Left renal pelvis (tissue), 4 donors: ENCODE measurements at places on chromosomes 3 and 15.

DNA sequence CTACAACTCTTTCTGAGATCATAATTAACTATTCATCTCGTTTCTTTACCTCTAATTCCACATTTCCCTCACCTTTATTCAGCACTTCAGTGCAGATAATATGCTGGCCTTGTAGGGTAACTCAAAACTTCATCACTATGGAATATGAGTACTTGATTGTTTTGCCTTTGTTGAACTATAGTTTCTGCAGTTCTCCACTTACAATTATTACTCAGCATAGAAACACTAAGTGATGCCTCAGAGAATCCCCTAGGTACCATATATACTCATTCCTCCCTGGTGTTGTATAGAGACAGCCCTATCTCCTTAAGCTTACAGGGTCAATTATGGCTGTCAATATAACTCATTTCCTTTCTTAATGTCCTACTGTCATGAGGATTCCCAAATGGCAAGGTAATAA lies 380.6 kb upstream of the RBMS3 start:
- DNase-seq: no peak

DNA sequence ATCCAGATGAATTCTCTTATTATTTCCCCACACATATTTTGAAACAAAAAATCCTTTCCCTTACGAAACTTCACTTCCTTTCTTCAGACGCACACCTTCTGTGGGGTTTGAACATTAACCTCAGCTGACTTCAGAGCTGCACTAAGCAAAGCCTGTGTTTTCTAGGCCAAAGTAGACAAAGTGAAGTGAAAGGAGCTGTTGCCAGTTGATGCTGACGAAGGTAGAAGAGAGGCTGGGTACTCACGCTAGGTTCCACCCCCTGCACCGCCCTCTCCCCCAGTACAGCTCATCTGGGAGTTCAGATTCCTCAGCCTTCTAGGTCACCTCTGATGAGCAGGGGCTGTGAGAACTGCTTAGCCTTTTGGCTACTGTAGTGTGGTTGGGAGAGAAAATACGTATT lies 24.1 kb downstream of the DUT start:
- no peak for DNase-seq

- DNase-seq: no peak
Observed at GRCh38 chr3:180048103-180048502, 11.4 kb upstream of the PEX5L start.

DNA sequence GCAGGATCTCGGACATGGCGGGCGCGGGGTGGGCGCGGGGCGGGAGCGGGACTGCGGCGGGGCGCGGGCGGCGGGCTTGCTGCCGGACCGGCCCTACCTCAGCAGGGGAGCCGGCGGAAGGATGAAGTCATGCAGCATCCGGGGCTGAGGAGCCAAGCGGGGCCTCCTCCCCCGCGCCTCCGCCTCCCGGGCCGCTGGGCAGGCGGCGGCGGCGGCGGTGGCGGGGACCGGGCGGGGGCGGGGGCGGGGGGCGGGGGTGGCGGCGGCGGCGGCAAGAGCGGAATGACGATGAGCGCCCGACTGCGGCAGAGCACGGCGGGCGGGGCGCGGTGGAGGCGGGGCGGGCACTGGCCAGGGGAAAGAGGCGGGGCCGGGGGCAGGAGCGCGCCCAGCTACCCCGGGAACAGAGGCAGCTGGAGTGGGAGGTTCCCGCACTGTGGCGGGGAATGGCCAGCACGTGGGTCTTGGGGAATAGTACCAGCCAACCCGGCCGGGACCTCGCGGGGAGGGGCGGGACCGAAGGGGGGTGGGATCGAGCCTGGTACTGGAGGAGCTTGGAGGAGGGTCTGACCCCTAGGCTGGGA lies at the start of gene CAMK2N2:
CAMK2N2 (minus strand) TSS at position 284 of the 584 bp plus-strand sequence; CDS start at position 16, 268 bp downstream.
- DNase-seq: no peak

DNA sequence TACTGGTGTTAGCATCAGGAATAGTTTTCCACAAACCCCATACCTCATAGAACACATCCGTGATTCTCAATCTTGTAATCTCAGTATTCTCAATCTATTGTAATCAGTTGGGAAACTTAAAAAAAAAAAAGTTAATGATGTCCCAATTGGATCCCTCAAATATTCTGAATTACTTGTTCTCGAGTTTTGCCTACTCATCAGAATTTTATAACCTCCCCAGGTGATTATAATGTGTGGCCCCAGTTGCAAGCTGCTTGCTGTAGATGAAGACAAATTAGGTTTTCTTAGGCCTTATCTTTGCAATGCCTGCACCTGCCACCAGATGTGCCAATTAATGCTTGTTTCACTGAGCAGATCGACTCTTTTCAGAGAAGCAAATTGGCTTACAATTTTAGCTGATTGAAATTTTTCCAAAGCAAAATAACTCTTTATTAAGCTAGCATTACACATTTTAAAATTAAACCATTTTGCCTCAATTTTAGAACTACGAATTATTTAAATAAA lies 19.0 kb upstream of the DIPK2A start:
- no peak for DNase-seq

DNA sequence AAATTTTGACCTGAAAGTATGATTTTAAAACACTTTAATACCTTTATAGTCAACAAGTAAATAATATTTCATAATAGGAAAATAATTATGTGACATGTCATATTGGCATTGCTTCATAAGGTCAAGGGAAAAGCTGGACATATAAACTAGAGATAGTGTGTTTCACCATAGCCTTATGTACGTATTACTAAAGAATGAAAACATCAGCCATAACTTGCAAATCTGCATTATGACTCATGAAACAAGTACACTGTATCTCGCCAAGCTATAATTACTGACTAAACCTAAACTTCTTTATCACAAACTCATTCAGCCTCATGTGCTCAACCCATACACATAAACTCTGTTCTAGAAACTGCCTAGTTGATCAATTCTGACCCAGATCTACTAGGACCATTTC lies 950.1 kb downstream of the FHIT start:
- DNase-seq: no peak

GRCh38 chr3:195849322-195850074 lies 37.8 kb upstream of the MUC4 start:
- DNase-seq: no peak

GRCh38 chr15:41258750-41259471 lies 27.8 kb downstream of the CHP1 start:
- DNase-seq: no peak

GRCh38 chr3:23867400-23867799 lies 49.4 kb downstream of the NKIRAS1 start:
- DNase-seq: no peak

DNA sequence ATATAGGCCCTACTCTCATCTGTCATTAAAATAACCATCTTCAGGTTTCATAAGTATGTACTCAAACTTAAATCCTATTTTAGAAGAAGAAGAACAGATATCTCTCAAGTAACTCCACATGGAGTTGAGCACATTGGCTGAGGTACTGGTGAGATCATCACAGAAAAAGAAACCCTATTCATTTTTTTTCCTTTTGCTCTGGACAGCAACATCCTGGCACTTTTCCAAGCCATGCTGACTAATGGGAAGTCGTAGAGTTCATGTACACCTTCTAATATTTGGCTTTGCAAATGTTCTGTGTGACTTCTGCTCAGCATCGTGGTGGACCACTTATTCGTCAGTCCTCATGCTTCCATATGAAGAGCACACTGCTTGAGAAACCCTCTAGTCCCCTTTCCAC lies 336.0 kb upstream of the KCNH8 start:
- no peak for DNase-seq

GRCh38 chr15:101578443-101578894 lies 73.7 kb downstream of the TM2D3 start:
- DNase-seq: no peak

- DNase-seq: no peak
Observed at GRCh38 chr3:3241596-3241995, 62.1 kb upstream of the CRBN start.

DNA sequence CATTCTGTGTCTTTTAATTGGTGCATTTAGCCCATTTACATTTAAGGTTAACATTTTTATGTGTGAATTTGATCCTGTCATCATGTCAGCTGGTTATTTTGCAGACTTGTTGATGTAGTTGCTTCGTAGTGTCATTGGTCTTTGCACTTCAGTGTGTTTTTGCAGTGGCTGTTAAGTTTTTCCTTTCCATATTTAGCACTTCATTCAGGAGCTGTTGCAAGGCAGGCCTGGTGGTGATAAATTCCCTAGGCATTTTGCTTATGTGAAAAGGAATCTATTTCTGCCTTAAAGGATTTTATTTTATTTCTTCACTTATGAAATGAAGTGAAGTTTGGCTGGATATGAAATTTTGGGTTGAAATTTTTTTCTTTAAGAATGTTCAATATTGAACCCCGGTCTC lies 70.2 kb upstream of the CD96 start:
- no peak for DNase-seq

GRCh38 chr3:195711813-195712534 lies 8.8 kb upstream of the MUC20 start:
- no peak for DNase-seq

GRCh38 chr3:138135146-138135832 lies 3.1 kb upstream of the A4GNT start:
- no peak for DNase-seq

GRCh38 chr3:191393146-191393545 lies 62.8 kb upstream of the UTS2B start:
- DNase-seq: no peak

GRCh38 chr3:168024537-168024941 lies 71.2 kb downstream of the GOLIM4 start:
- no peak for DNase-seq

GRCh38 chr3:116140100-116140689 lies 305.1 kb downstream of the LSAMP start:
- DNase-seq: no peak

DNA sequence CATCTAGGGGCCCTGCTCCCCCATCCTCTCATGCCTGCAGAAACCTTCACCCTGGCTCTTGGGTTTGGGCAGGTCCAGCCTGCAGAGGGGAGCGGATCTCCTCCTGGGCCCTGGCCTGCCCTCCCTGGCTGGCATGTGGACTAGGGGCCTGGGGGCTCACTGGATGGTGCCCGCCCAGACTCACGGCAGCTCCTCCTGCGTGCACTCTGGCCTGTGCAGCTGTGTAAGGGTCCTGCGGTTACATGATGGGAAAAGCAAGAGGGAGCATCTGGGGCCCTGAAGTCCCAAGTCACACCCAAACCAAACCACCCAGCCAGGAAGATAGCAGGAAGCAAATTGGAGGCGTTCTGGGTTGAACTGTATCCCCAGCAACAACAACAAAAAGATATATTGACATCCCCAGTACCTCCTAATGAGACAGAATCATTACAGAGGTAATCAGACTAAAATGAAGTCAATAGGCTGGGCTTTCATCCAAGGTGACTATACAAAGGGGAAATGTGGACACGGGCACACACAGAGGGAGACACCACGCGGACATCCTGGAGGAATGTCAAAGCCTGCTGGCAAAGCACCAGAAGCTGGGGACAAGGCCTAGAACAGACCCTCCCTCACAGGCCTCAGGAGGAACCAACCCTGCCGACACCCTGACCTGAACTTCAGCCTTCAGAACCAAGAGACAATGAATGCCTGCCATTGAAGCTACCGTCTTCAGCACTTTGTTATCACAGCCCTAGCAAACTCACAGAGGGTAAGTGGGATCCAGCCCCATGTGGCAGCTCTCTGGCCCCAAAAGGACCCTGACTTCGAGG lies 10.4 kb upstream of the CLK3 start:
- DNase-seq: no peak

DNA sequence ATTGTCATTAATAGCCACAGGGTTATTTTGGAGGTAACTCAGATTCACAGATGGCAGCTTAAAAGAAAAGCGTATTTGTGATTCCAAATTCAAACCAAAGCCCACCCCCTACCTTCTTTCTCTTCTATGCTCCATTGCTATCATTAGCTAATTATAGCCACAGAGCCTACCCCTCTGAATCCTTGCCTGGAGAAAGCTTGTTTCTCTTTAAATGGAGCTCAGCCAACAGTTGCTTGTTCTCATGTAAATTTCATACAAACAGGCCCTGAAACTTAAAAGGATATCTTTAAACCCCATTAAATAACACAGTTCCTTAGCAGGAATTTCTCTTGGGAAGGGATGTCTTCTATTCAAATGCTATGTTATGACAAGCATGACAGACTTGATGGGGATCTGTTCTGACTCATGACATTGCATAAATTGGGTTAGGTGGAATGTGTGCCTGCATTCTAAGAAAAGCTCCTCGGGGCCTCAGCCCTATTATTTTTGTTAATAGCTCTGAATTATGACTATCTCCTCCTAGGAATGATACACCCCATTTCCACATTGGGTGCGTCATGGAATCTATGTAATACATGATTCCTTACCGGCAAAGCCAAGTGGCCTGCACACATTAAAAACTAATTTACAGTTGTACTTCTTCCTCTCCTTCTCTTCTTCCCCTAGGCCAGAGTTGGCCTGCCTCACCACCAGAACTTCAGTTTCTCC lies 265.8 kb downstream of the TAFA4 start:
- DNase-seq: no peak

- no peak for DNase-seq
Observed at GRCh38 chr15:62119227-62119864, 45.7 kb downstream of the C2CD4B start.

DNA sequence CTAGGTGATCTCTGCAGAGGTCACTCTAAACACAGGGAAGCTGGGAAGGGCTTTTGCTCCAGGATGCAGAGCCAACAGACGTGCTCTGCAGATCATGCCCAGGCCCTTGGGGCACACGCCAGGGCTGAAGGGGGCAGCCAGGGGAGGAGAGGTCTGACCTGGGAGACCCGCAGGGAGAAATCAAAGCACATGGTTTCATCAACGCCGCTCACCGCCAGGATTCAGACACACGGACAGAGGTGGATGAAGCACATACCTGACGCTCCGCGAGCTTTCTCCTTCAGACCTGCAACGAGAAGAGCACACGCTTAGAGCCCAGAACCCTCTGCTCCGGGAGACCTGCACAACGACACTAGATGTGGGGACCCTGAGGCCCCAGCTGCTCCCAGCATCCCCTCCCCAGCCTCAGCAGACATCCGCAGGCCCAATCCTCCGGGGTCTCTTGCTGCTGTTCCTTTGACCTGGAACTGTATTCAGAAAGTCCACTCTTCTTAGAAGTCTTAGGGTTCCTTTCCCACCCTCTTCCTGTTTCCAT lies 90.7 kb upstream of the IQSEC1 start:
- no peak for DNase-seq
